Activated CD4-positive, alpha-beta T cell treated with anti-CD3 and anti-CD28 coated beads, Interleukin-2, amount 50 U/mL, for 4 hours (primary cell): ENCODE measurements at places on chromosomes 16 and 17.

GRCh38 chr17:42676424-42677011 lies at the start of gene PLEKHH3:
Gene PLEKHH3 (minus strand): TSS chr17:42676994. CDS start chr17:42676563, 431 bp downstream.
- no peak for DNase-seq

- DNase-seq = no peak
Measured at GRCh38 chr17:64145375-64145750, 15.4 kb upstream of the ERN1 start.

DNA sequence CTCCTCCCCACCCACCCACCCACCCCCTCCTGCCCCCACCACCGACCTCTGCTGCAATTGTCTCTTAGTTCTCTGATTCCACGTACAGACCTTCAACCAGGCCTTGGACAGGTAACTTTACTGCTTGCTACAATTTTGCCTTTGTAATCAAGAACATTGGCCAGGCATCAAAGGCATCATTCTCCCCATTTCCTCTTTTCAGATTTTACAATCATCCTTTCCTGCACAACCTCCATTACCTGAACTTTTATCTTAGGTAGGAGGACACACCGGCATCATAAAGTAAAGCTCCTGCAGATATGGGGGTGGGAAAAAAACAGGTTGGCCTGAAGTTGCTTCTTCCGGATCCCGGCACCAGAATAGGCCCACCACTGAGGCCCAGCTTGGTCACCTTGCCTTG lies 25.7 kb upstream of the SUPT4H1 start:
- DNase-seq = no peak

DNA sequence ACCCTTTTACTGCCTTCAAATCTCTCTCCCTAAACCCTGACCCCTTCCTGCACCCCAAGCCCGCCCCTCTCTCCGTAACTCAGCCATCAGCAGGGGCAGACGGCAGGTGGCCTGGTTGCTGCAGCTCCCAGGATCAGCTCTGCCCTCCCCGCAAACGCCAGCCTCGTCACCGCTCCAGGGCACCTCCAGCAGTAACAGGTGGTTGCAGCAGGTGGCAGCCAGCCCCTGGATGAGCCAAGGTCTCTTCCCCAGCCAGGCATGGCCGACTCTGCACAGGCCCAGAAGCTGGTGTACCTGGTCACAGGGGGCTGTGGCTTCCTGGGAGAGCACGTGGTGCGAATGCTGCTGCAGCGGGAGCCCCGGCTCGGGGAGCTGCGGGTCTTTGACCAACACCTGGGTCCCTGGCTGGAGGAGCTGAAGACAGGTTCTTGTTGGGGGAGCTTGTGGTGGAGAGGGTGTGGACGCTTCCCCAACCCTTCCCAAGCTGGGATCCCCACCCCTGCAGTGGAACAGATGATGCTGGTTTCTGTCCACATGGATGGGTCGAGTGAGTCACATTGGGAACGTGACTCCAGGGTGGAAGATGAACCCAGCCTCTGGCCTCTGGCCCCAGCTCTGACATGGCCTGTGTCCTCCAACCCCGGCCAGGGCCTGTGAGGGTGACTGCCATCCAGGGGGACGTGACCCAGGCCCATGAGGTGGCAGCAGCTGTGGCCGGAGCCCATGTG lies 558 bp downstream of the HSD3B7 start:
- DNase-seq = no peak

DNA sequence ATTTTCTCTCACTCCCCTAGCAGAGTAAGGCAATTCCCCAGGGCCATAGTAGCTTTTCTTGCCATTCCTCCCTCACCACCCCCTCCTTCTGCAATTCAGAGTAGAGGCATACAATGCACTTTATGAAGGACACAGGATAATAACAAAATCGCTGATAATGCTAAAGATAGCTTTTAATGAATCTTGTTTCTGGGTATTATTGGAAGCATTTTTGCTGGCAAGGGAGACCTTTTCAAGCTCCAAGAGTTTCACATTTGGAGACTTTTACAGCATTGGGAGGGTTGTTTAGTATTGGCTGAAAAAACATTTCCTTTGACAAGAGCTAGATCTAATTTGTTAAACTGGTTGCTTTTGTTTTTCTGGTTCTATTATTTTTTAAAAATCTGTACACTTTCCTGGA lies 573.0 kb upstream of the C16orf82 start:
- no peak for DNase-seq

- peak; percentile 41 for DNase-seq
Measured at GRCh38 chr17:42403150-42403549, 14.9 kb upstream of the STAT3 start.

- DNase-seq = no peak
Measured at GRCh38 chr16:69848637-69849545, 86.8 kb downstream of the WWP2 start.

GRCh38 chr16:48292452-48292851 lies 45.1 kb upstream of the ABCC11 start:
- no peak for DNase-seq
